Caco-2 (cell line): ENCODE measurements at places on chromosomes 3 and 15.
A peak's percentile ranks its signal among the peaks of the same experiment; 100 is the strongest.

- DNase-seq: peak; percentile 7
Observed at GRCh38 chr15:42037656-42038055, 16.8 kb upstream of the PLA2G4E start.

DNA sequence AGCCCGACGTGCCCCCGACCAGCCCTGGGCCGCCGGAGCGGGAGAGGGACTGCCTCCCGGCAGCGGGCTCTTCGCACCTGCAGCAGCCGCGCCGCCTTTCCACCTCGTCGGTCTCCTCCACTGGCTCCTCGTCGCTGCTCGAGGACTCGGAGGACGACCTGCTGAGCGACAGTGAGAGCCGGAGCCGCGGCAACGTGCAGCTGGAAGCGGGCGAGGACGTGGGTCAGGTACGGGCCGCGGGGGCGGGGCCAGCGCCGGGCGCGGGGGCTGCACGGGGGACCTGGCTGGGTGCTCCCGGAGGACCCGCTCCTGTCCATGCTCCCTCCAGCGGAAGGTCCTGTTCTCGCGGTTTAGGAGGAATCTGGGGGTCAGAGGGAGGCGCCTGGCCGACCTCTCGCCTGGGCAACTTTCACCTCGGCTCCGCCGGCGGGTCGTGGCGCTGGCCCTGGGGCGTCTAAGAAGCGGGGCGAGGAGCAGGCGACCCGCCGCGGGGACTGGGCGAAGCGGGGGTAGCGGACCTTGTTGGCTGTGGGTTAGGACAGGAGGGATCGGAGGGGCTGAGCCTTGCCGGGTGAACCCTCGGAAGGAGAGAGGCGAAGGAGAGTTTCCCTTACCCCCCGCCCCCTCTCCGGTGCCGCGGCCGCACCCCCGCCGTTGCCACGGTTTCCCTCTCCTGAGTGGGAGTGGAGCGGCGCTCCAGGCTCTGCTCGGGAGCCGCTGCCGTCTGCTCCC is 682 bp downstream of the ITPKA start:
- DNase-seq: peak; percentile 85

DNA sequence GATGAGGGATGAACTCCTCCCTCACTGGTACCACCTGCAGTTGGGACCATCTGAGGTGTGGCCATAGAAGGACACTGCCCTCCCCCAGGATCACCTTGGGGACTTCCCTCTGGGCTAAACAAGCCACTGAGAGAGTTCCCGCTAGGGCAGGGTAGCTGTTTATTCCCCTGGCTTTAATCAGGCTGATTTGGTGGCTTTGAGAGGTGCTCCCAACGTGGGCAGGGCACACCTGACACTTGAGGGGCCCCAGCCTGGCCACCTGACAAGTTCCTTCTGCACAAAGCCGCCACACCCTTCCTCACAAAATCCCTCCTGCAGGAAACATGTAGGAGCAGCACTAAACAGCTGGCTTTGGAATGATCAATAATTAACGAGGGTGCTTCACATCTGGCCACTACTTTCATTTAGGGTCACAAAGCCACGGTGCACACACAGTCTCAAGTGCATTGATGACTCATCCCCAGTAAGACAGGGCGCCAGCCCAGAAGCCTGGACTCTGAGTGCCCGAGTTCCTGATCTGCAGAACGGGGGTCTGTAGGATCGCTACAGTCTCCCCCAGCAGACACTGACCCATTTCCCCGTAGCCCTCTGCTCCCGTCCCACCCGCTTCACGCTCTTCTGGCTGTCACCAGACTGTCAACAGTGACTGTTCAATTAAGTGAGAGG is 75.1 kb downstream of the ATP10A start:
- DNase-seq: peak; percentile 40

DNA sequence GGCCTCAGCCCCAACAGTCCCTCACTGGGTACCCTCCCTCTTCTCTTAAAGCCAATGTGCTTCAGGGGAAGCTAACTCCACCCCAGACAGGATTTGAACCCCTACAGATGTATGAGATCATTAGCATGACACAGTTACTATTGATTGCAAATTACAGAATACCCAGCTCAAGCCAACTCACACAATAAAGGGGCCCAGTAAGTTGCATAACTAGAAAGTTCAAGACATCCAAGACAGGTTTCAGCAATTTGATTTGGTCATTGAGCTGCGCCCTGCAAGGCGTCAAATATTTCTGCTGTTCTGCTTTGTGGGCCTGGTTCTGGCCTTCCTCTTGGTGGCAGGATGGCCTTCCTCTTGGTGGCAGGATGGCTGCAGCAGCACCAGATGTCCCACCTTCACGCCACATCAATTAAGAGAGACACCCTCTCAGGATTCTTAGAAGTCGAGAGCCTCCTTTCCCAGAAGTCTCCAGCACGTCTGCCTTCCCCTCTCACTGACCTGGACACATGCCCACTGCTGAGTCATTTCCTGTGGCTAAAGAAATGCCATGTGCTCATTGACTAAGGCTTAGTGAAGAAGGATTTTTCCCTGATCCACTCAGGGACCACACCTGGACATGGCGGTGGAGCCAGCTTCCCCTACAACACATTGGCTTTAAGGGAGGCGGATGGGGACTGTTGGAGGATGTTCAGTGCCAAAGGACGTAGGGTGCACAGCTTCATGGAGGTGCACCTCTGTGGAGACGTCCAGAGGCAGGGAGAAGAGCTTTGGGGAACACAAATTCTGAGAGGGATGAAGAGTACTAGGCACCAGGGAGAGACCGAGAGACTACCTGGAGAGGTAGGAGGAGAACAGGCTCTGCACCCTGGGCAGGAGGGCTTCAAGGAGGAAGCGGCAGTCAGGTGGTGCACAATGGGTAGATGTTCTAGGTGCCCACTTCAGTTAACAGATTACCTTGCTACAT is 49.1 kb downstream of the DNASE1L3 start:
- DNase-seq: no peak

GRCh38 chr3:126551121-126551838 is 7.5 kb downstream of the C3orf22 start:
- DNase-seq: peak; percentile 25
